ENCODE measurements at places on chromosomes 2 and 18.
A peak's percentile ranks its signal among the peaks of the same experiment; 100 is the strongest.

- H3K27me3 ChIP-seq = no peaks in the 10 kb centered on the region
- peaks cover 3% of the 10 kb centered on the region for H3K36me3 ChIP-seq
- H3K27ac ChIP-seq = no peak overlapping the region
- H3K4me1 ChIP-seq = peaks cover 5% of the 10 kb centered on the region
- no peak overlapping the region for H3K4me3 ChIP-seq
These were observed 18.9 kb downstream of the CTIF start for GRCh38 chr18:48557640-48558174.

- H3K4me1 ChIP-seq = peaks cover 5% of the 10 kb centered on the region
These were observed 74.8 kb downstream of the WDSUB1 start for GRCh38 chr2:159211447-159212396.

- no peaks in the 10 kb centered on the region for H3K36me3 ChIP-seq
- no peak for DNase-seq
- H3K4me3 ChIP-seq = no peak overlapping the region
- H3K27ac ChIP-seq = no peak overlapping the region
- no peaks in the 10 kb centered on the region for H3K4me1 ChIP-seq
- H3K27me3 ChIP-seq = no peaks in the 10 kb centered on the region
These were observed 107.8 kb downstream of the CTNNA2 start for GRCh38 chr2:79620679-79621078.

GRCh38 chr18:12922266-12922665, 25.5 kb upstream of the SEH1L start:
- DNase-seq = no peak
- H3K27me3 ChIP-seq = no peaks in the 10 kb centered on the region
- no peaks in the 10 kb centered on the region for H3K36me3 ChIP-seq
- no peak overlapping the region for H3K4me3 ChIP-seq
- H3K4me1 ChIP-seq = no peaks in the 10 kb centered on the region
- H3K27ac ChIP-seq = no peak overlapping the region

GRCh38 chr18:56470406-56471351, 167.7 kb downstream of the TXNL1 start:
- no peaks in the 10 kb centered on the region for H3K27me3 ChIP-seq
- DNase-seq = no peak
- H3K36me3 ChIP-seq = no peaks in the 10 kb centered on the region
- H3K4me3 ChIP-seq = no peak overlapping the region

- H3K4me3 ChIP-seq = peak overlapping the region; percentile 12
- H3K36me3 ChIP-seq = no peaks in the 10 kb centered on the region
- H3K27me3 ChIP-seq = no peaks in the 10 kb centered on the region
These were observed 65.8 kb downstream of the RBMS1 start for GRCh38 chr2:160427629-160428404.

DNA sequence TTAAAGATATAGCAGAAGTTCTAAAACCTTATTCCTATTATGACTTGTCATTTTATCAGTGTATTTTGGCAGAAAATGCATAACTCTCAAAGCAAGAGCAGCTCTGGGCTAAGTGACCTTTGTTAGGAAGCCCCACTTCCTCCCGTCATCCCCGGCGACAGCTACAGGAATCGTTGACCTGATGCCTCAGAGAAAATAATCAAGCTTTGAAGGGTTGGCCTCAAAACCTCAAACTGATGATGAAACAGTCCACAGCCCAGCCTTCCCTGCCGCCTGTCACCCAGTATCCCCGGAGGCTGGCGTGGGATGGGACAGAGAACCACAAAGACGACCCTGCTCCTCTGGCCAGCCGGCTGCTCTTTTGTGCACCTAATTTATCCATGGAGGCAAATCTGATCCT, 65.3 kb downstream of the KCNF1 start:
- H3K27ac ChIP-seq = no peak overlapping the region
- peaks cover 9% of the 10 kb centered on the region for H3K27me3 ChIP-seq
- H3K4me1 ChIP-seq = no peaks in the 10 kb centered on the region
- no peak overlapping the region for H3K4me3 ChIP-seq

- H3K4me1 ChIP-seq = no peaks in the 10 kb centered on the region
- H3K4me3 ChIP-seq = no peak overlapping the region
- no peaks in the 10 kb centered on the region for H3K27me3 ChIP-seq
- DNase-seq = no peak
- H3K36me3 ChIP-seq = no peaks in the 10 kb centered on the region
- H3K27ac ChIP-seq = no peak overlapping the region
These were observed 205.8 kb upstream of the NCKAP5 start for GRCh38 chr2:133773854-133774653.

DNA sequence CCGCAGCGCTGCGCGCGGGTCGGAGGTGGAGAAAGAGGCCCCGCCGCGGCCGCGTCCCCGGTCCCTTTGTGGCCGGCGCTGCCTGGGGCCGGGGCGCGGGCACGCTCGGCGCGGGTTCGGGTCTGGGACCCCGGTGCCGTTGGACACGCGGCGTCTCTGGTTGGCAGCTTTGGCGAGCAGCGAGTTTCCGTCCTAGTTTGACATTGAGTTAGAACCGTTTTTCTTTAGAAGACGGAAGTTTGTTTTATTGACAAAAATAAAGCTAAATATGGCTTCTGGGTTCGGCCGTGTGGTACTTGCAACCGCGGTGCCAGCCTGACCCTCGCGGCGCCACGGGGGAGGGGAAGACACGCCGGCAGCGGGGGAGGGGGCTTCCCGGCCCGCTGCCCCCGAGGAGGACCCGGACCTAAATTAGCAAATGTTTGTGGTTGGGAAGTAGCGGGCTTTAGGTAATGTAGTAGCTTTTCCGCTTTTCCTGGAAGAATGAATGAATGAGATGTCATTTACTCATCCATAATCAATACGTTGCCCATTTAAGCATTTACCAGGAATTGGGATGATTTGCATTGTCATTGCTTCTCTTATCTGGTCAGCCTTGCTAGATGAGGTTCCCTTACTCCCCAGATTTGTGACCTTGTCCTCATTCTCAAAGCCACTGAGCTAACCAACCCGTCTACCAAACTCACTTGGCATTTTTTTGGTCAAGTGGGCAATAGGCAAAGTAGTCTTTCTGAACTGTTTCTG, 530 bp downstream of the GALNT1 start:
- peak overlapping the region; percentile 68 for H3K4me3 ChIP-seq
- no peaks in the 10 kb centered on the region for H3K27me3 ChIP-seq
- DNase-seq = peak; percentile 54

GRCh38 chr2:204449977-204450376, 95.3 kb upstream of the PARD3B start:
- no peak overlapping the region for H3K4me3 ChIP-seq
- no peaks in the 10 kb centered on the region for H3K36me3 ChIP-seq
- peaks cover 23% of the 10 kb centered on the region for H3K4me1 ChIP-seq
- no peak for DNase-seq

DNA sequence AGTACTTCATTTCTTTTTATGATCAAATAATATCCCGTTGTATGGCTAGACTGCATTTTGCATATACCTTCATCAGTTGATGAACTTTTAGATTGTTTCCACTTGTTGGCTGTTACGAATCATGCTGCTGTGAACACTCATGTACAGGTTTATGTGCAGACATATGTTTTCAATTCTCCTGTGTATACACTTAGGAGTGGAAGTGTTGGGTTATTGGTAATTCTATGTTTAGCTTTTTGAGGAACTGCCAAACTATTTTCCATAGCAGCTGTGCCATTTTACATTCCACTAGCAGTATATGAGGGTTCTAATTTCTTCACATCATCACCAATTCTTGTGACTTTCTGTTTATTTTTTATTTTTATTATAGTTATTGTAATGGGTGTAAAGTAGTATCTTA, 32.1 kb upstream of the LCLAT1 start:
- H3K36me3 ChIP-seq = no peaks in the 10 kb centered on the region
- DNase-seq = no peak
- H3K4me3 ChIP-seq = no peak overlapping the region
- H3K4me1 ChIP-seq = peaks cover 10% of the 10 kb centered on the region
- no peaks in the 10 kb centered on the region for H3K27me3 ChIP-seq

- no peak overlapping the region for H3K4me3 ChIP-seq
- no peaks in the 10 kb centered on the region for H3K4me1 ChIP-seq
- no peak for DNase-seq
- H3K27me3 ChIP-seq = no peaks in the 10 kb centered on the region
These were observed 15.9 kb downstream of the ZNF638 start for GRCh38 chr2:71347517-71347916.

DNA sequence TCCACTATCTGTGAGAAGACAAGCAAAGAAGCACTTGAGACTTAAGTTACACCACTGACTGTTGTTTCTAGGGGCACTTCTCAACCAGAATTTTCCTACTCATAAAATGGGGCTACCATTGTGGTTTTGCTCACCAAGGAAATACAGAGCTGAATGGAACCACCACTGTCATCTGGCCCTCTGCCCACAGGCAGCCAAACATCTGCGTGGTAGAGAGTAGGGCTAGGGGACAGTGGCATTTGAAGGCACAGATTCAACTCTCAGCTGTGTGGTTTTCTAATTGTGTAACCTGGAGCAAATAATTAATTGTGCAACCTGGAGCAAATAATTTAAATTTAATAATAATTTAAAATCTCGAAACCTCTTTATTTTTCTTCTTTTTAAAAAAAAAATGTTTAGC, 79.6 kb downstream of the PDE11A start:
- no peaks in the 10 kb centered on the region for H3K27me3 ChIP-seq
- no peak for DNase-seq
- H3K4me1 ChIP-seq = no peaks in the 10 kb centered on the region
- no peak overlapping the region for H3K4me3 ChIP-seq
- no peak overlapping the region for H3K27ac ChIP-seq

GRCh38 chr2:126187668-126188067, 468.3 kb upstream of the GYPC start:
- no peaks in the 10 kb centered on the region for H3K27me3 ChIP-seq
- H3K4me1 ChIP-seq = no peaks in the 10 kb centered on the region
- H3K4me3 ChIP-seq = no peak overlapping the region

- H3K27me3 ChIP-seq = no peaks in the 10 kb centered on the region
- H3K27ac ChIP-seq = no peak overlapping the region
- no peak for DNase-seq
- no peaks in the 10 kb centered on the region for H3K36me3 ChIP-seq
These were observed 45.5 kb upstream of the COL3A1 start for GRCh38 chr2:188928643-188929042.

GRCh38 chr2:46387886-46388515, 90.8 kb downstream of the EPAS1 start:
- peak overlapping the region; percentile 6 for H3K27ac ChIP-seq
- peaks cover 21% of the 10 kb centered on the region for H3K4me1 ChIP-seq
- peaks cover 58% of the 10 kb centered on the region for H3K36me3 ChIP-seq
- H3K4me3 ChIP-seq = no peak overlapping the region
- no peak for DNase-seq

DNA sequence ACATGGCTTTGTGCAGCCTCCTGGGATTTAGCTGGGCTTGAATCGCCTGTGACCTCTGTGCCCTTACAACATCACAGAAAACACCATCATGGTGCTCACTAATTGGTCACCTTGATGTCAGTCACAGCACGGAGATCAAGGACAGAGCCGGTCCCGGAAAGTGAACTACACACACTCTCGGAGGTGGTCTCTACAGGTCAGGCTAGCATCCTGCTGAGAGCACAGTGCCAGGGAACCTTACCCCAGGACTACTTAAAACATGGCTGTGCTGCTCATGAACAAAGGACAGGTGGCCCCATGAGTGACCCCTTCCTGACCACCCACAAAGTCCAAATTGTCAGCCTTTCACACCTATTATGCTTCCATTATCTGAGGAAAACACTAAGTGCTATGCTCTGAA, 1782.1 kb upstream of the CELF4 start:
- no peaks in the 10 kb centered on the region for H3K4me1 ChIP-seq
- DNase-seq = no peak
- no peak overlapping the region for H3K4me3 ChIP-seq
- H3K27ac ChIP-seq = no peak overlapping the region
- no peaks in the 10 kb centered on the region for H3K27me3 ChIP-seq
- no peaks in the 10 kb centered on the region for H3K36me3 ChIP-seq

- H3K27me3 ChIP-seq = peaks cover 4% of the 10 kb centered on the region
- no peak for DNase-seq
- no peak overlapping the region for H3K27ac ChIP-seq
- no peak overlapping the region for H3K4me3 ChIP-seq
- H3K4me1 ChIP-seq = no peaks in the 10 kb centered on the region
These were observed 18.5 kb upstream of the CCDC93 start for GRCh38 chr2:118032169-118033013.

DNA sequence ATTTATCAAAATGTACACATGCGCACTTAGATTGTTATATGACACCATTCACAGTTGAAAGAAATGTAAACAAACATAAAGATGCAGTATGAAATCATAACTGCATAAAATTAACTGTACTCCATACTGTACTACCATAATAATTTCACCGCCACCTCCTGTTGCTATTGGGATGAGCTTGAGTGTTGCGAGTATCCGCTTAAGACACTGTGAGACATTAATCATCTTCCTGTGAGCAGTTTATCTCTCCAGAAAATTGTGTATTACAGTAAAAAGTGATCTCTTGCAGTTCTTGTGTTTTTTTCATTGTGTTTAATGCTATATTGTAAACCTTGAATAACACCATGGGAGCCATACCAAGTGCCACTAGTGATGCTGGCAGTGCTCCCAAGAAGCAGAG, 46.1 kb downstream of the OLA1 start:
- H3K27me3 ChIP-seq = no peaks in the 10 kb centered on the region
- H3K36me3 ChIP-seq = no peaks in the 10 kb centered on the region
- H3K4me3 ChIP-seq = no peak overlapping the region
- H3K4me1 ChIP-seq = no peaks in the 10 kb centered on the region

DNA sequence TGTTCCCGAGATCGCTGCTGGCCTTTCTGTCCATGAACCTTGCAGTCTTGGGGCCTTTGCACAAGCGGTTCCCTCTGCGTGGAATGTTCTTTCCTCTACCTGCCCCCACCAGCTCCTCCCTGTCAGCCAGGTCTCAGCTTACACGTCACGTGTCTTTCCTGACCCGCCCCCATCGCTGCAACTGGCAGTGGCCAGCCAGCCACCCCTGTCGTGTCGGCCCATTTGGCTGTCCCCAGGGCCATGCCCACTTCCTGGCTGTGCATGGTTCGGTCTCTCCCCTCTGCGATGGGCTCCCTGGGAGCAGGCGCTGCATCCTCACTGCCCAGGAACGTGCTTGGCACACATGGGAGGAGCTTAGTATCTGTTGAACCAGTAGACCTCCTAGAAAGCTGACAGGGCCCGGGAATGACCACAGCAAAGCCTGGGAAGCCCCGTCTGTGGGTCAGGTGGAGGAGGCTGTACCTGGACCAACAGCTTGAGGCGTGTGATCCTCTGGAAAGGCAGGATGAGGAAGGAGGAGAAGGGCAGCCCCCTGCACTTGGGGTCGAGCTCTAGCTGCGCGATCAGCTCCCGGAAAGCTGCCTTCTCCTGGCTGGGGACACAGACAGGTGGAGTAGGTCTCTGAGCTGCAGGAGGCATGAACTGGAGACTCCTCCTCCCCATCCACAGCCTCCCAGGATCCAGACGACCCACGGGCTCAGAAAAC, 21.0 kb downstream of the SNORC start:
- no peak overlapping the region for H3K4me3 ChIP-seq
- no peaks in the 10 kb centered on the region for H3K36me3 ChIP-seq
- peaks cover 9% of the 10 kb centered on the region for H3K27me3 ChIP-seq
- H3K27ac ChIP-seq = no peak overlapping the region
- no peaks in the 10 kb centered on the region for H3K4me1 ChIP-seq

- H3K4me1 ChIP-seq = no peaks in the 10 kb centered on the region
- H3K36me3 ChIP-seq = no peaks in the 10 kb centered on the region
- H3K4me3 ChIP-seq = no peak overlapping the region
- no peak overlapping the region for H3K27ac ChIP-seq
These were observed 87.3 kb downstream of the CBLN2 start for GRCh38 chr18:72456802-72457201.

- H3K27ac ChIP-seq = peak overlapping the region; percentile 96
- peaks cover 1% of the 10 kb centered on the region for H3K36me3 ChIP-seq
- H3K4me3 ChIP-seq = peak overlapping the region; percentile 89
These were observed 743 bp downstream of the HADHA start for GRCh38 chr2:26243470-26244308.
